ENCODE measurements at places on chromosomes 13 and 19.

DNA sequence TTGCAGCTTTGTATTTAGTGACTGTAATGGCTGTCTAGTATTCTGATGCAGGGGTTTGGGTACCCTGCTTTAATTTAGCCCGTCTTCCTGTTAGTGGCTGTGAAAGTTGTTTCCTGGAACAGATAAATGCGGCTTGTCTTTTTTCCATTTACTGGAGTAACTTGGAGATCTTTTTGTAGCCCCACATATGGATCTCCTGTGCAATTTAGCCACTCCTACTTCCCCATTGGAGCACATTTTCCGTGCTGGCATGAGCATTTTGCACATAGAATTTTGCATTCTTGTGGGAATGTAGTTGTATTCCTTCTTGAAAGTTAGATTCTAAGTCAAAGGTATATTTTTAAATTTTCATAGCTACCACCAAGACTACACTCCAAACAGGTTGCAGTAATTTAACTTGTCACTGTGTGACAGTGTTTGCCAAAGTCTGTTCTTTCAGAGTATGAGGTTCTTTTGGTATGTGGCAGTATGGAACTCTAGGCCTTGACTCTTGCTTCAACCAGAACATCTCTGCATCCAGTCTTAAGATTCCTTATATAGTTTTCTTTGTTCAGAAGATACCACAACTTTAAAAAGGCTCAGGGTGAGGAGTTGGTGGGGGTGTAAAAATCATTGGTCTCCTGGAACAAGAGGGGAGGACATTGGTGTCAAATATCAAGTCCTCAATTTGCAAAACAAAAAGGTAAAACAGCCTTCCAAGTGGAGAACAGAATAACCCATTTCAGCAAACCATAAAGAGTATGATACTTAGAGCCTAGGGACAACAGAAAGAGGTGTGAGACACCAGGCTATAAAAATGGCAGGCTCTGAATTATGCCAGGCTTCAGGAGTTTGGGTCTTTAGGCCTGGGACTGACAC is 21.1 kb upstream of the CCDC97 start:
- DNase-seq, result no peak

- DNase-seq, result no peak
Observed at GRCh38 chr13:63636316-63636993, 2220.8 kb upstream of the PCDH20 start.

DNA sequence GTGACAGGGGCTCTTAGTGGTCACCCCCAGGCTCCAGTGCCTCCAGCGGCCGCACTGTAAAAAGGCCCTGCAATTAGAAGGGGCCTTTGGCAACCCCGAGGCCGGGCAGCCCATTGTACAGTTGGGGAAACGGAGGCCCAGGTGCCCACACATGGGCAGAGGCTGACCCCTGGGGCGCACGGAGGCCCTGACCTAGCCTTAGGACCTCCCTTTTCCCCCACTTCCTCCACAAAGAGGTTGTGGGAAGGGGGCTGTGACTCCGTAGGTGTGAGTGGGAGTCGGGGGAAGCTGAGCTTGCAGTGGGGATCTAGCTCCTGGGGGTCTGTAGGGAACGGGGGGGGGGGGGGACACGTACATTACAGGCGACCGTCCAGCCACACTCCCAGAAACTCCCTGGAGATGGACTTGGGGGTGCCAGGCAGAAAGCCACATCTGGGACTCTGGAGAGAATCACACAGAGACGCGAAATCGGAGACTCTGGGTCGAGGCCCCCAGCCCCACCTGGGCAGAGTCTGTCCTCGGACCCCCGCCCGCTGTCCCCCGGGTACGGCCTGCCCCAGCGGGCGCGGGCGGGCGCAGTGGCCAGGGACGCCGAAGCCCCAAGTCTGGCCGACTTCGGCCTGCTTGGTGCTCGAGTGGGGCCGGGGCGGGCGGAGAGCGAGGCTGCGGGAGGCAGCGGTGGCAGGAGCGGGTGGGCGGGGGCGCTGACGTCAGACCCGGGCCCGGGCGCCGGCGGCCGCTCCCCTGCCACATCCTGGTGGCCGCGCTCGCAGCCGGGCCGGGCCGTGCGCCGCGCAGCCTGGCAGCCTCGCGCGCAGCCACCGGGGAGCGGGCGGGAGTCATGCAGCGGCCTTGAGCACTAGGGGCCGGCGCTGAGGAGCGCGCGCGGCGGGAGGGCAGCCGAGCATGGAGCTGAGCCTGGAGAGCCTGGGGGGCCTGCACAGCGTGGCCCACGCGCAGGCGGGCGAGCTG is at the start of gene ONECUT3:
TSS of gene ONECUT3 (plus strand) at position 750 of the 972 bp plus-strand sequence. CDS start at position 907, 157 bp downstream.
- DNase-seq, result no peak

- DNase-seq, result no peak
Observed at GRCh38 chr19:34323433-34324204, 41.4 kb upstream of the GPI start.

- no peak for DNase-seq
Observed at GRCh38 chr13:113863524-113864272, at the start of gene GAS6. TSS of gene GAS6 (minus strand) at chr13:113864076. CDS start at chr13:113863920, 156 bp downstream.

GRCh38 chr13:50306156-50306555 is 290.9 kb downstream of the KCNRG start:
- DNase-seq, result no peak

- no peak for DNase-seq
Observed at GRCh38 chr13:41603917-41604316, 146.6 kb downstream of the RGCC start.

DNA sequence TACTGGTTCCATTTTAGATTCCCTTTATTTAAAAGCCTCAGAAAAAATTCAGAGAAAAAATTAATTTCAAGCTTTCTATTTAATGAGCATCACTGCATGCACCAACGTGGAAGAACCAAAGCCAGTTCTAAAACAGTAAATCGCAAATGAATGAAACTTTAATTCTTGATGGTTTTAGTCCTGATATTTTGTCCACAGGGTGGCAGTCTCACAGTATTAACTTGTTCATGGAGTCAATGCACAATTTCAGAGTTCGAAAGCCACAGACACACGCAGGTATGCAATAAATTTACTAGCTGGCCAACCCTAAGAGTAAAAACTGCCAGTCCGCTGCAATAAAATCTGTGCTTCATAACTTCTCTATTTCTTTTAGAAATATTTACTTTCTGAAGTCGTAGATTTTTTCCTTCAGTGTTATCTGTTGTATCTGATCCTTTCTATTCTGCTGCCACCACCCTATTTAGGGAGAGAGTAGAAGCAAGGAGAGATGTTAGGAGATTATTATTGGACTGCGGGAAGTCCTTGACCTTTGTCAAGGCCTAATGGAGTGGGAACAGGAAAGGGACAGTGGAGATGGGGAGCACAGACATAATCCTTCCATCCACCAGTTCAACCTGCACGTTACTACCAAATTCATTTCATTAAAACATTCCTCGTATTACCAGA is 7.0 kb upstream of the WBP4 start:
- no peak for DNase-seq

- DNase-seq, result peak; percentile 53
Observed at GRCh38 chr19:2083174-2083854, 12.8 kb downstream of the MOB3A start.

DNA sequence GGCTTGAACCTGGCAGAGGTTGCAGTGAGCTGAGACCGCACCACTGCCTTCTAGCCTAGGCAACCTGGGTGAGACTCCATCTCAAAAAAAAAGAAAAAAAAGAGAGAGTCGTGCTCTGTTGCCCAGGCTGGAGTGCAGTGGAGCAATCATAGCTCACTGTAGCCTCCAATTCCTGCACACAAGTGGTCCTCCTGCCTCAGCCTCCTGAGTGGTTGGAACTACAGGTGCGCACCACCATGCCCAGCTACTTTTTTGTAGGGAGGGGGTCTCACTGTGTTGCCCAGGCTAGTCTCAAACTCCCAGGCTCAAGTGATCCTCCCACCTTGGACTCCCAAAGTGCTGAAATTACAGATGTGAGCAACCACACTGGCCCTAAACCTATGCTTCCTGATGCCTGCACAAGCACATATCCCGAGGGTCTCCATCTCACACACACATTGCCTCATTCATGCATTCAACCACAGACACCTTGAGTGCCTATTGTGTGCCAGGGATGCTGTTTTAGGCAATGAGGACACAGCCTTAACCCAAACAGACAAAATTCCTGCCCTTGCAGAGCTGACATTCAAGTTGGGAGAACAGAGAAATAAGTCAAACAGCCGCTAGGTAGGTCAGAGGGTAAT is 2.2 kb downstream of the ANGPTL6 start:
- DNase-seq, result no peak

- no peak for DNase-seq
Observed at GRCh38 chr19:38731654-38732301, 12.5 kb downstream of the CAPN12 start.

DNA sequence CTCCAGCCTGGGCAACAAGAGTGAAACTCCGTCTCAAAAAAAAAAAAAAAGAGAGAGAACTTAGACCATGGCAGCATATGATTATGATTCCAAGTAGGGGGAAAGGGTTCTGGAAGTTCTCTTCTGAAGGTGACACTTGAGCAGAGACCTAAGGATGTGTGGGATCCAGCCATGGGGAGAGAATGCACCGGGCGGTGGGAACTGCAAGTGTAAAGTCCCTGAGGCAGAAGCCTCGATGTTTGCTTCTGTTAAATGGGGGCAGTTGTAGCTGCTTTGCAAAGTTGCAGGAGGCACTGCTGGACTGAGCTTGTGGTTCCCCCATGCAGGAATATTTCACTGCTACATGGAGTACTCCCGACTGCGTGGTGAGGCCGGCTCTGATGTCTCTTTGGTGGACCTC is 9.1 kb downstream of the SLC44A2 start:
- DNase-seq, result no peak

- DNase-seq, result peak; percentile 59
Observed at GRCh38 chr19:18428787-18429674, 8.9 kb downstream of the ISYNA1 start.

DNA sequence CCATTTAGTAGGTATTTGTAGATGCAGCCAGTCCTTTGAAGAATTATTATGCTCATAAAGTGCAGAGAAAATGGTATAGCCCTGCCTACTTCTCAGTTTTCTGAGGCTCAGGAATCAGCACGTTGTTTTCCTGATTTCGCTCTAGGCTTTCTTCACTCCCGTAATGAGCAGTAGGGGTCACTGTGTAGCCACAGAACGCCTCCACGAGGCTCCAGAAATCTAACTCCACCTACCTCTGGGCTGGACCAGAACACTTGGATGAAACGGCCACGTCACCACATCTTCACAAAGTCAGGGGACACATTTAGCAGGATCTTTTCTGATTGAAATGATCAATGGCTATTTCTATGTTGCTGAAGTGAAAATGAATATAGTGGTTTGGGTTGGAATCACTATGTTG is 49.8 kb upstream of the GTF3A start:
- no peak for DNase-seq

DNA sequence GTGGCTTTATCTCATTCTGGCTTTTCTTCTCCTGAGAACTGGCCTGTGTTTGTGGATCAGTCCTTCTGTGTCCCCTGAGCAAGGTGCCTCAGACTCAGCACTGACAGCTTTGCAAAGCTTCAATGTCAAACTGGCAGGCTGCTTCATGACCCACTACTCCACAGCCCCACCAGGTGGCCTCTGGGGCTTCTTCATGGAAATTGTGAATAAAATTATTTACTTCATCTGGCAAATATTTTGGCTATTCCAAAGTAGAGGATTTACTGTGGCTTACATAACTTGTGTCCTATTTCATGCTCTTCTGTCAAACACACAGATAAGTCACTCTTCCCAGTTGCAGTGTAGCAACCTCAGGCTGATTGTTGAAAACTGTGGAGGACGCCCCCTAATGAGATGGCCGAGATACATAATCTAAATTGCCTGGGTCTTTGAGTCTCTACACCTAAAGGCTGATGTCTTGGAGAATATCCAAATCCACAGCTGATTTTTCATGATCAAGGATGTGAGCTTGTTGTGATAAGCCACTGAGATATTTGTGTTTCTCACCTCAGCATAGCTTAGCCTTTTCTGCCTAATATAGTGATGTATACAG is 721.9 kb upstream of the SLC10A2 start:
- DNase-seq, result no peak

DNA sequence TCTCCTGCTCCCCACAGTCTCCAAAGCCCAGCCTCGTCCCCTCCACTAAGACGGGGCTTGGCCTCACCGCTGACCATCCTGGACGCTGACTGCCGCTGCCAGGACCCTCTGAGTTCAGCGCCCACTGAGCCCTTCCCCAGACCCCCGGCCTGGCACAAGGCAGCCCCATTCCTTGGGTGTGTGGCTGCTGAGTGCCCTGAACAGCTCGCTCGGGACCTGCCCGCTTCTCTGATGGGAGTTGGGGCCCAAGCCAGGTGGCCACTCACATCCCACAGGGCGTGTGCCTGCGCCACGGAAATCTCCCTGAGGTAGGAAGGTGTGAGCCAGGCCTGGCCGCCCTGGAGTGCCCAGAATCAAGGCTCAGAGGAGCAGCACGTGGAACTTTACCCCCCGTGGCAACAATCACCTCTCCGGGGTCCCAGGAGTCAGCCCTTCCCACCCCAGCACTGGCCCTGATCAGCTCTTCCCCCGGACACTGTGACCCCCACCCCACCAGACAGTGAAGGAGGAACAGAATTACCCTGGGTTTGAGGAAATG is 20.8 kb downstream of the C13orf46 start:
- DNase-seq, result no peak

GRCh38 chr19:3161453-3161852 is 17.1 kb upstream of the S1PR4 start:
- no peak for DNase-seq

DNA sequence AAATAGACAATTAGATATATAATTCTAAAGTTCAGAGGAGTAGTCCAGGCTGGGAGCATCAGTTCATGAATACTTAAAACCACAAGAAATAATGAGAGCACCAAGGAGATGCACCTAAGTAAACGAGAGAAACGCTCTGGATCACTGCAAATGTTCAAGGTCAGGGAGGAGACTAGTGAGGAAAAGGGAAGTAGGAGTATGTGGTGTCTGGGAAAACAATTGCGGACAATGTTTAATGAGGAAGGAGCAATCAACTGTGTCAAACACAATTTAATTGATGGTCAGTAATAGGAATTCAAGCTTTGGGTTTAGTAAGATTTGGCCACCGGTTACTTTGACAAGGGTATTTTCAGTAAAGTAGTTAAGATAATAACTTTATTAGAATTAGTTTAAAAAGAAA is 652.2 kb downstream of the DACH1 start:
- DNase-seq, result no peak

GRCh38 chr13:43986421-43986981 is 106.8 kb downstream of the LACC1 start:
- no peak for DNase-seq
